ENCODE measurements at places on chromosomes 16 and 17.

- no peak for DNase-seq
Observed at GRCh38 chr17:73969956-73970355, 233.5 kb upstream of the RPL38 start.

DNA sequence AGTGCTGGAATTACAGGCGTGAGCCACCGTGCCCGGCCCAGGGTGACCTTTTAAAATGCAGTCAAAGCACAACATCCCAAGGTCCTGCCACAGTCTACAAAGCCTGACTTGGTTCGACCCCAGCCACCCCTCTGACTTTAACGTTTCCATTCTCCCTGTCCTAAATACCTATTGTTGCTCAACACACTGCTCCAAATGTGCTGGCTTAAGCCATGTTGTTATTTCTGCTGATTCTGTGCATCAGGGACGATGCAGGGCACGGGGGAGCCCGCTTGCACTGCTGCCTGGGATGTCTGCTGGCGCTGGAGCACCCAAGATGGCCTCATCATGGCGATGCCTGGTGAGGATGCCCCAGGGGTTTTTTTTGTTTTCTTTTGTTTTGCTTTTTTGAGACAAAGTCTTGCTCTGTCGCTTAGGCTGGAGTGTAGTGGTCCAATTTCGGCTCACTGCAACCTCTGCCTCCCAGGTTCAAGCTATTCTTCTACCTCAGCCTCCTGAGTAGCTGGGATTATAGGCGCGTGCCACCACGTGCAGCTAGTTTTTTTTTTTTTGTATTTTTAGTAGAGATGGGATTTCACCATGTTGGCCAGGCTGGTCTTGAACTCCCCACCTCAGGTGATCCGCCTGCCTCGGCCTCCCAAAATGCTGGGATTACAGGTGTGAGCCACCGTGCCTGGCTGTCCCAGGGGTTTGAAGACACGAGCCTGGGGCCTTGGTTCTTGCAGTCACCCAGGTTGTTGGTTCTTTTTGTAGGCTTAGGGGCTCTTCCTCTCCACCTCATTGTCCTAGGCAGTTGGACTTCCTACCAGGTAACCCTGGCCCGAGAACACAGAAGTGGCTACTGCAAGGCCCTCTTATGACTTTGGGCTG is 22.9 kb downstream of the TMC7 start:
- no peak for DNase-seq

- DNase-seq, result no peak
Observed at GRCh38 chr17:74049967-74050458, 153.5 kb upstream of the RPL38 start.

DNA sequence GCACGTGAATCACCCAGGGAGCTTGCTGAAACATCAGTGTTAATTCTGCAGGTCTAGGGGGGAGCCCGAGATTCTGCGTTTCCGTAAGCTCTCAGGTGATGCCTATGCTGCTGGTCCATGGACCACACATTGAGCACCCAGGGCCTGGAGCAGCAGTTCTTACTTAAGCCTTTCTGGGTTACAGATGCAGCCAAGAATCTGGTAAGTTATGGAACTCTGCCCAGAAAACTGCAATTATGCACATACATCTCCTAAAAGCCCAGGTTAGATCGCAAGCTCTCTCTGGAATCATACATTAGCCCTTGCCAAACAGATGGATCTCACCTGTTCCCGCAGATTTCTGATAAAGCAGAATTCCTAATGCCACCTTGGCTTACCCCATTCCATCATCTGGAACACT is 265.9 kb upstream of the SALL1 start:
- no peak for DNase-seq

GRCh38 chr16:54821731-54822130 is 108.9 kb upstream of the IRX5 start:
- DNase-seq, result no peak

DNA sequence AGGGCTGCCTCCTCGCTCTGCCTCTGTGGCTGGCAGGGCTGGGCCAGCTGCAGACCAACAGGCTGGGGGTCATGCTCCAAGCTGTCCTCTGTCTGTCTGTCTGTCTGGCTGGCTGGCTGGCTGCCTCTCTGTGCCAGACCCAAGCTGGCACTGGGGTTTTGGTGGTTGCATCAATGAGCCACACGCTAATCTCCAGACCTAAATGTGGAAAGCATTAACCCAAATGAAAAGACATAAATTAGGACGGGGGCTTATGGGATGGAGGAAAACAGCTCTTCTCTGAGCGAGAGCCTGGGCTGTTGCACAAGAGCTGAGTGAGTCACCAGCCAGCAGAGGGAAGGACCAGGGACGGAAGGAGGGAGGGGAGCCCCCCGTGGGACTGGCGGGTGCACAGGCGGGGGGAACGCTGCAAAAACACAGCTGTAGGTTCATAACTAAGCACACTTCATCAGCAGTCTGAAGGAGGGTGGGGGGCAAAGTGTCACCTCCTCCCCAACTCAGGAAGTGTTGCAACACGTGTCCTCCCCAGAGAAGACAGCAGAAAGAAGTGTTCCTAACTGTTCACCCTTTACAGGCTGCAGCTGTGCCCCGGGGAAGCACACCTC is 83.4 kb downstream of the GAS7 start:
- peak; percentile 71 for DNase-seq

GRCh38 chr17:50482516-50482915 is 3.9 kb downstream of the RSAD1 start:
- peak; percentile 13 for DNase-seq

DNA sequence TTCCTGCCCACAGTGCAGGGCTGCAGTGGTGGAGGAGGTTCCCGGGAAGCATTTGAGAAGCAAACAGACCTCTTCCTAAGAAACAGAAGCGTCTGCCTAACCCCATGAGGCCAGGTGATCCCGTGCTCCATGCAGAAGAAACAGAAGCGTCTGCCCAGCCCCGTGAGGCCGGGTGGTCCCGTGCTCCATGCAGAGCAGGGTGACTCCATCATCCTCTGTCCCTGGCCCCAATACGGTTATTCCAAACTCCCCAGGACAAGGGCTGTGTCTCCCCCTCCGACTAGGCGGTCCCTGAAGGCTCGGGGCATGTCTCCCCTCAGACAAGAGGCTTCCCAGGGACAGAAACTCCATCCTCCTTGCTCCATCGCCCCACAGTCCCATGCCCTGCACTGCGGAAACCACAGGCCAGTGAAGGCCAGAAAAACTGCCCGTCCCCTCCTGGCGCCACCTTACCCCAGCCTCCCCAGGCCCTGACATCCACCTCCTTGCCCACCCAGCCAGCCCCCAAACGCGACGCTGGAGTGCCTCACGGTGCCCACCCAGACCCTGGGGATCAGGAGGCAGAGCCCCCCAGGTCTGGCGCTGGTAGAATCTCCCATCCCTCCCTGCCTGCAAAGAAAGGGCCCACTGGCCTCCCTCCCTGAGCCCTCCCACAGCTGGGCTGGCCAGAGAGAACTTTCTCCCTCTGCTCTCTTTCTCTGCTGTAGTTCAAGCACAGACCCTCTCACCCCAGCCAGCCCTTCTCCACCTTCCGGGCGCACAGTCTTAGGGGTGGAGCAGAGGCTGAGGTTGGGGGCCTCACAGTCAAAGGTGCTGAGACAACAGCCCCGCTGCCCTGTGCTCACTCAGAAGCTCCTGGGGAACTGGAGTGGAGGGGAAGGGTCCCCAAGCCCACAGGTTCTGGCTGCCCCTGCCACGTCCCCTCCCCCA is 30.6 kb upstream of the KRT17 start:
- DNase-seq, result no peak

DNA sequence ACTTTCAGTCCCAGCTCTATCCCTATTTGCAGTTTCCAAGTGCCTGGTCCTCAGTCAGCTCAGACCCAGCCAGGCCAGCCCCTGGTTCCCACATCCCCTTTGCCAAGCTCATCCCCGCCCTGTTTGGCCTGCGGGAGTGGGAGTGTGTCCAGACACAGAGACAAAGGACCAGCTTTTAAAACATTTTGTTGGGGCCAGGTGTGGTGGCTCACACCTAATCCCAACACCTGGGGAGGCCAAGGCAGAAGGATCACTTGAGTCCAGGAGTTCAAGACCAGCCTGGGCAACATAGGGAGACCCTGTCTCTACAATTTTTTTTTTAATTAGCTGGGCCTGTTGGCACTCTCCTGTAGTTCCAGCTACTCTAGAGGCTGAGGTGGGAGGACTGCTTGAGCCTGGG is 1.7 kb downstream of the STH start:
- no peak for DNase-seq

DNA sequence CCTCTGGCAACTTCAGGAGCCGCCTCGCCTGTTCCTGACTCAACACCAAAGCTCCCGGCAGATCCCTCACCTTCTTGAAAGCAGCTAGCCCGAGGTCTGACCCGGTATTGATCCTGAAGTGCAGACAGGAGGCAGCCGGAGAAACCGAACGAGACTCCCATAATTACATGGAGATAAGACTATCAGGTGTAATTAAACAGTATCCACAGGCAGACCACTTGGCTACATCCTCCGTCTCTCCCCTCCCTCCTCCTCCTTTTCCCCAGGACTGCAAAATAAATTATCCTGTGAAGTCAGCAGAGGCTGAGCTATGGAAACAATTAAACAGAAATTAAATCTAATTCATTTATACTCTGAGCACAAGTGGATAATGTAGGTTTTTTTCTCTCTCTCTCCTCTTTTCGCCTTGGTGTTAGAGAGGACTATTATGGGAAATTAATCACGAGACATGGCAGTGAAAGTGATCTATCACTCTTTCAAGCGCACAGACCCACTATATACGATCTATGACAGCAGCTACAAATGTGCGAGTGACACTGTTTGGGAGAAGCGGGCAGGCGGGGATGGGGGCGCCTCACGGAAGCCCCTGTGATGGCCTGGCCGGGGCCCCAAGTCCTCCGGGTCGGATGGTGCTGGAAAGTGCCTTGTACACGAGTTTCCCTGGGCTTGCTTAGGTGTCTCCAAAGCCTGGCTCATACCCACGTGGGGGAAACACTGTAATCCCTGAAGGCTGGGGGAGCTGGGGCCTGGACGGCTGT is 92.8 kb downstream of the RBFOX3 start:
- no peak for DNase-seq

- DNase-seq, result no peak
Observed at GRCh38 chr17:1197379-1197778, 17.6 kb upstream of the ABR start.

GRCh38 chr16:71493213-71493612 is 4.1 kb upstream of the ZNF19 start:
- DNase-seq, result no peak

GRCh38 chr17:37197336-37197735 is 178.4 kb upstream of the C17orf78 start:
- no peak for DNase-seq

- no peak for DNase-seq
Observed at GRCh38 chr17:12789075-12789480, 220 bp upstream of the ARHGAP44 start.

DNA sequence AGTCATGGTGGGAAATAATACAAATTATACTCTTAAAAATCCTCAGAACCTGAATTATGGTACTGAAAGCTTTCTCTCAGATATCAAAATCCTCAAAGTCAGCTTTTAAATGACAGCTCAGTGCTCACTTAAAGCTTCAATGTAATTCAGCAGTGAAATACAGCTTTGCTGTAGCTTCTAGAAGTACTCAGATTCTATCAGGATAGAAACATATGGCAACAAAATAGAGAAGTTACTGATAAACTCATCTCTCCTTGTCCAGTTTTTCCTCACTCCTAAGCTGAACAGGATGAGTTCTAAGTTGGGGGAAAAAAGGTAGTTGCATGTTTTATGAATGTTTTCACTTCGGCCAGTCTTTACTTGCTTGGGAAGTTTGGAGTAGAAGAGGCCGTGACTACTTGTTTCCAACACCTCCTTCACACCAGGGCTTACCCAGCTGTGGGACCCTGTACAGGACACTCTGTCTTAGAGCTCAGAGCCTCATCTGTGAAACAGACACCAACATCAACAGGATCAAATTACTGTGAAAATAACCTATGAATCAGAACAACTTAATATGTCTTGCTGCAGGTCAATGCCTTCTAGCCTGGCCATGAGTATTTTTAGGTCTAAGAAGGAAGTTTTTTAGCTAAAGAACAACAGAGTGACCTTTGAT is 30.2 kb downstream of the OGFOD1 start:
- no peak for DNase-seq

GRCh38 chr16:7834771-7835431 is 502.3 kb downstream of the RBFOX1 start:
- DNase-seq, result no peak

GRCh38 chr17:56697190-56697589 is 103.7 kb downstream of the NOG start:
- no peak for DNase-seq

- DNase-seq, result no peak
Observed at GRCh38 chr16:83701494-83701893, 106.3 kb upstream of the HSBP1 start.

DNA sequence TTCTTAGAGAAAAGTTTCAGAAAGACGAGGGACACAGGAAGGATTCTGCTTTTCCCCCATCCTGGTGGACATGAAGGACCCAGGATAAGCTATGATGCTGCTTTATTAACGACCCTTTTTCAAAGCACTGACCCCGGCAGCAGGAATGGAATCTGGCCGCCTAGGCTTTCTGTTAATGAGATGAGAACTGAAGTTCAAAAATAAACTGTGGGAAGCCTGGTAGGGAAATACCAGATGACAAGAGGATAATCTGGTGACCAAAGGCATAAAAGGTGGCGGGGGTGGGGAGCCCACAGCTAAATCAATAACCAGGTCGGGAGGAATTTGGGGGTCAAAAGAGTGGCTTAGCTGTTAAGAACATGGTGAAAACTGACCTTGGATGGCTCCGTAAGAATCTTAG is 171.0 kb downstream of the XYLT1 start:
- DNase-seq, result no peak

- no peak for DNase-seq
Observed at GRCh38 chr16:49467540-49468372, 94.2 kb downstream of the C16orf78 start.

- DNase-seq, result no peak
Observed at GRCh38 chr17:79187186-79187585, 112.6 kb downstream of the ENGASE start.

GRCh38 chr16:21203155-21203797 is 8.1 kb downstream of the ZP2 start:
- no peak for DNase-seq

DNA sequence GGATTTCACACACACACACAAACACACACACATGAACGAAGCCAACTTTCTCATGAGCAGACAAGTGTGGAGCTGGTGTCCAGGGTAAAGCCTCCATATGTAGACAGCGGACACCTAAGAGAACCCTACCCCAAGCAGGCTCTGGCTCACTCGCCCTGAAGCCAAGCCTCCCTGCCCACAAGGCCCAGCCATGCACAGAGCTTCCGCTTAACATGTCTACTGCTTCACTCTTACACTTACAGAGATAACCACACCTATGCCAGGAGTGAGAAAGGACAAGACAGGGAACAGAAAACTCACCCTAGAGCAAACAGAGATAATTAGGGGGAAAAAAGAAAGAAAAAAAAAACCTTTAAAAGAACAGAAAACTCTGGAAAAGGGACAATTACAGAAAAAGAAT is 67.5 kb downstream of the CYTH1 start:
- no peak for DNase-seq

DNA sequence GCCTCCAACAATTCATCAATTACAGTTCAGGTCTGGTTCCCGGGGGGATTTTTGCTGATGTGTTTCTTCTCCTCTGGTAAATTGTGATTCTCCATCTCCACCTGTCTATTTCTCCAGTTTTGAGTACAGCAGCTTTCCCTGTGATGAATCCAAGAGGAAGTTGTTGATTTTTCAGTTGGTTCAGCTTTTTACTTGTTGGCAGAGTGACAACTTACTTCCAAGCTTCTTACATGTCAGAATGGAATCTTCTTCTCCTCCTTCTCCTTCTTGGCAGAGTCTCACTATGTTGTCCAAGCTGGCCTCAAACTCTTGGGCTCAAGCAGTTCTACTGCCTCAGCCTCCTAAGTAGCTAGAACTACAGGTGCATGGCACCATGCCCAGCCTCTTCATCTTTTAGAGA is 33.4 kb upstream of the TMEM92 start:
- DNase-seq, result no peak
